Left hindlimb (tissue), 1 donor: ENCODE measurements at places on chromosomes 6 and 20.
A peak's percentile ranks its signal among the peaks of the same experiment; 100 is the strongest.

DNA sequence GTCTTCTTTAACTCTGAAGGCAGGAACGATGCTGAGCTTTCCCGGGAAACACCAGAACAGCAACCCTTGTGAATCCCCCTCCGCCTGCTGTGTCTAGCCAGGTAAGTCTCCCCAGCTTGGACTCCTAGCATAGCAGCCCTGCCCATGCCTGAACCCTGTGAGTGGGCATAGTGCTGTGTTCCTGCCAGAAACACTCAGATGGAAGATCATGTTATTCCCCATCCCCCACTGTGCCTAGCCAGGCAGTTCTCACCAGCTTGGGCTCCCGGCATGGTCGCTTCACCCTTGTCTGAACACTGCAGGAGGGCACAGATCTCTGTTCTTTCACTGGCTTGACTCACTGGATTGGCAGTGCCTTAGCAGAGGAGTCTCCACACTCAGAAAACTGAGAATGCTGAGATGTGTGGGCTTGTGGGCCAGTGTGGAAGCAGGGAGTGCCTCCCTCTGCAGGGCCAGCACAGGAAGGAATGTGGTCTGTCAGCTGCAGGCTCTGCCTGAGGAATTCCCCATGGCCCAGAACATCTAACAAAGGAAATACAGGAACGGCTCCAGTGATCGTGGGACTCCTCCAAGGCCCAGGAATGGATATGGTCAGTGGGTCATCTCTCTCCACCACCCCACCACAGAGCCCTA lies 440.1 kb upstream of the ADGRB3 start:
- DNase-seq = no peak

DNA sequence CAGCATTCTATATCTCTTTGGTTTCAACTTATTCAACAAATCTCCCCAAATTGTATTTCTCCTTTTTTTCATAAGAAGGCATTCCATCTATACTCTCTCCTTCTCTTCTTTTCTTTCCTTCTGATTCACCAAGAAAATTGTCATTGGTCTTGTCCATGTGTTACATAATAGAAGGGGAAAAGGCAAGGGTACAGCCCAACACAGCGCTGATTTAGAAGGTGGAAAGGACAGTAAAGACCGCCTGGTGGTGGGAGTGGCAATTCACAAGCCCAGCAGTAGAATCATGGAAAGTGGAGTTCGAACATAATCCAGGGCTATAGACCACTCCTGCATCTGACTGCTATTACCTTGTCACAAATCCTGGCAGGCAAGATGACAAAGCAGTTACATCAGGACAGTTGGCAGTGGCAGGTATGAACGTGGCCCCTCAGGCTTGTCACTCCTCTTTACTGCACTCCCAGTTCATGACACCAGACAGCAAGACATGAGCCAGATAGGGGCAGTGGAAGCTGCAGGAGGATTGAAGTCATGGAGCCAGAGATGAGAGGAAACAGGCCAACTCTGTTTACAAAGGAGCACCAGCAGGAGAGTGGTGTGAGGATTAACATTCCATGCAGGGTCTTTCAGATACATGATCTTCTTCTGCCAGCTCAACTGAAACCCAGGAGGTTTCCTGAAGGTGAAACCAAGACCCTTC lies 2.1 kb upstream of the TNFAIP3 start:
- DNase-seq = no peak

DNA sequence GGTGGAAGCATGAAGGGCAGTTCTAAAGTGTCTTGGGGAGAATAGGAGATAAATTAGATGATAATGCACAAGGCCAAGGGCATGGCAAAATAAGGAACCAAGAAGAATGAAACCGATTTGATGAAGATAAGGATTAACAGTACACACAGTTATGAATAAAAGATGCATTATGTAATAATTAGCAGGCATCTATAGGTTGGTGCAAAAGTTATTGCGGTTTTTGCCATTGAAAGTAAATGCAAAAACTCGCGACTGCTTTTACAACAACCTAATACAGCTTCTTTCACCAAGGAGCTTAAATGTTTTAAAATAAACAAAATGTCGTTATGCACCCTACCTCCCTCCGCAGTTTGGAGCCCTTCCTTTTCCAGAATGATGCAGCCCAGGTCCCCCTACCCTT lies 29.0 kb downstream of the MAS1 start:
- no peak for DNase-seq

GRCh38 chr20:8117636-8118035 lies 14.4 kb upstream of the PLCB1 start:
- DNase-seq = no peak

DNA sequence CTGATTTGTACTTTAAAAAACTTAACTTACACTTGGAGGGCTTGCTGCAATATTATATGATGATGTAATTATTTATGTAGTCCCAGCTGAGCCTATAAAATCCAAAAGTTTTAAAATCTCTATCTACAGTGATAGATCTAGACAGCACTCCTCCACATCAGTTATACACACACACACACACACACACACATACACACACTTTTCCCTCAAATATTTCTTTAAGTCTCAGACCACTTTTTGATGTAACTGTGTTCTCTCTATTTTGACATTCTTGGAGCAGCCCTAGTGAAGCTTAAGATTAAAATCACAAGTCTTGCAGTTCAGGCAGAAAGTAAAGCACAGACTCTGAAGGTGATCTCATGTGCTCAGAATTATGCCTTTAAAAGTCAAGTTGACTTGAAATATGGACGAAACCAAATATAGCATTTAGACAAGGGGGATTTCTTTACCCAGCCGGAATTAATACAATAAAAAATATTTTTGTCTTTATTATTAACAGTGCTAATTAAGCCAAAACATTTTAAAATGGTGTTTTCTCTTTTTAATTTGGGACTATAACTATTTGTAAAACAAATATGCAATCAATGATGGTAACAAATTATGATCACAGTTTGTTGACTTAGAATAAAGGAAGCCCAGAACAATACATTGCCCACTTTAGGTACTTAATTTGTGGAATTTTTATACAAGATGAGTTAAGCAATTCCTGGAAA lies 63.5 kb upstream of the TMEM30A start:
- no peak for DNase-seq

DNA sequence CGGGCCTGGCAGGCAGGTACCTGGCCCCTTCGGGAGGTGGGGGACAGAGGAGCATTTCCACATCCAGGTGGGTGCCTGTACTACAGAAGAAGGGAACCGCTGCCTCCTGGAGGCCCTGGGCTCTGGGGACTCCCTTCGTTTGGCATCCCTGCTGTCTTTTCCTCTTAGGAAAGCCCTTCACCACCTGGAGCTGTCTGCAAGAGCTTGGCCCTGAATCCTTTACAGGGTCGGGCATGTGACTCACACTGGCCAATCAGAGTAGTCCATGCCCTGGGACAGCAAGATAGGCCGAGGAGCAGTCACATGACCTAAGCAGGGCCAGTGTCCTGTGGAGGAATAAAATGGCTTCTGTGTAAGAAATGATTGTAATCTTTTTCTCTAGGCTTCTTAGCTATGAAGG lies 224.9 kb downstream of the ANKRD60 start:
- DNase-seq = no peak

GRCh38 chr20:56439771-56440291 lies 27.8 kb downstream of the CASS4 start:
- DNase-seq = peak; percentile 77

DNA sequence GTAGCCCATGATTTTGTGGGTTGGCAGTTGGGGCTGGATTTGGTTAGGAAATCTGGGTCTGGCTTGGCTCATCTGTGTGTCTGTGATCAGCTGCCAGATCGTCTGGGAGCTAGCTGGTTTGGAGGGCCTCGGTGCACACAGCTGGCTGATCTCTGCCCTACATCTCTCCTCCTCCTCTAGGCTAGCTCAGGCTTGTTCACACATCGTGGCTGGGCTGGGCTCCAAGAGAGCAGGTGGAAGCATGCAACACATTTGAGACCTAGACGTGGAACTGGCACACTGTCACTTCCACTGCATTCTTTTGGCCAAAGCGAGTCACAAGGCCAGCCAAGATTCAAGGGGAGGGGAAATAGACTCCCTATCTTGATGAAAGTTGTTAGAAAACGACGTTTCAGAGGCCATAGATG lies 15.9 kb downstream of the NDUFAF5 start:
- peak; percentile 87 for DNase-seq

DNA sequence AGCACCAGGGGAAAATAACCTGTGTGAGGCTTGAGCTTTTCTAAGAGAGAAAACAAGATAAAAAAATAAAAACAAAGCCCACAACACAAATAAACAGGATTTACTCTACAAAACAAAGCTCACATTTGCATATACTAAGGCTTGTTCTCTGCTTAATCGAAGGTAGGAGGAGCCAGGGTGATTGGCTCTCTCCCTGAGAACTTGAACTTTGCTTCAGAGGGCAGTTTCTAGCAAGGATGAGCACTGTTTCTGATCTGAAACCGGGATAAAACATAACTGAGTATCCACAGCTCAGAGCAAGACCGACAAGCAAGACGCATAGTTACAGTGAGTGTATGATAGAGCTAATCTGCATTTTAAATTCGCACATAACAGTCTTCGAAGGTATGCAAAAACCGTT lies 200.6 kb downstream of the PRKN start:
- no peak for DNase-seq

DNA sequence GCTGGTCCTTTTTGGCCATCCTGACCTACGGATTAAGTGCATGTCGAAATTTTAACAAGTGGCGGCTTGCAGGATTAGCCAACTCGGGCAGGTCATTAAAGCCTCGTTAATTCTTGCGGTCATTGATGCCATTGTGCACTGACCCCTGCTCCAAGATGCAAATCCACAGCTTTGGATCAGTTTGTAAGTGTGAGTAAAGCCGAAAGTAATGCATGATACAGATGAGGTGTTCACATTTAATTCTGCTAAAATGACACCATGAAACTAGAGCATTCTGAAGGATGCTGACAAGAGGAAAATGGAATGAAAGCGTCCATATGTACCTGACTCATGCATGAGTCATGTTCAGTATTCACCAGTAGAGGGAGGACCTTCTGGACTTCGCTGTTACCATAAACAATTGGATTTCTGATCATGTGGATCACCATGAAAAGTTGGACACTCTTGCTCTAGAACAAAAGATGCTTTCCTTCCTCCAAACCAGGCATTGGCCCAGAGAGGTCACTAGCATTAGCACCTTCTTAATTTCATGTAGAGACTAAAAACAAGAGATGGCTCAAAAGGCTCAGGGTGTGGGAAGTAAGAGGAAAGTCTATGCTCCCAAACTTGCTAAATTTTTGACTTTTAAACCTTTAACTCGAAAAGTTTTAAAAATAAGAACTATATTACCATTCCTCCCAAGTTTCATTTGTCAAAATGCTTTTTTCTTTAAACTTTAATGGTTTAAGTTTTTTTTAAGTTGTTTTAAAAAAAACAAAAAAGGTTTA lies 48.0 kb downstream of the MUC22 start:
- DNase-seq = no peak

GRCh38 chr6:101706576-101706975 lies 313.1 kb downstream of the GRIK2 start:
- DNase-seq = no peak

DNA sequence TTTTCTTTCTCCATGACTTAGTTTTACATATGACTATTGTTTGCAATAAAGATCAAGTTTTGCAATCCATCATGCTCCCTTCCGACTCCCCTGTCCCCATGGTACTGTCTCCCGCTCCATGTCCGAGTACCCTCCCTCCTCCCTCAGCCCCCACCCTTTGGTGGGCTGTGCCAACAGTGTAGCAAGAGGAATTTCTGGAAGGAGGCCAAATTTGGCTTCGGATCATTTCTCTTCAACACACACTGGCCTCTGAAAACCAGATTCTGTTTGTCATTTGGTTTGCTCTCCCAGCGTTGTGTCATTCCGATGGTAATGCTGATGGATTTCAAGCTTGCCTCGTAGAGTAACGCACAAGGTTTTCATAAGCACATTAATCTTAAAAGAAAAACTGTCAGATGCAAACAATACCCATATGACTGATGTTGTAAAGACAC lies 22.9 kb upstream of the PAX1 start:
- peak; percentile 44 for DNase-seq

DNA sequence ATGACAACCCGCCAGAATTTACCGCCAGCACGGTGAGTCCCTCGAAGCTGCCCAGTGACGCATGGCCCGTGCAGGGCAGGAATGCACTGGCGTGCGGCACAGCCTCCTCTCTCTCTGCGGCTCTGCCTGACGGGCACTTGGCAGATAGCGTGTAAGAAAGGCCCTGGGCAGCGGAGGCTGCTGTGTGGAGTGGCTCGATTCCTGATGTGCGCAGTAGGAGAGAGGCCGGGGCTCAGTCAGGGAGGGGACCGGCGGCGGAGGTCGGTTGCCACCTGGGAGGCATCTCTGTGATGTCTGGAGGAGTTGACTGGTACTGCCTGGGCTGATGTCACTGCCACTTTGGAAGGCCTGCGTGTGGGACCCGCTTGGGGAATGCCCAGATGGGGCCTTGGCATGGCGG lies 170.7 kb downstream of the TAF4 start:
- DNase-seq = no peak

DNA sequence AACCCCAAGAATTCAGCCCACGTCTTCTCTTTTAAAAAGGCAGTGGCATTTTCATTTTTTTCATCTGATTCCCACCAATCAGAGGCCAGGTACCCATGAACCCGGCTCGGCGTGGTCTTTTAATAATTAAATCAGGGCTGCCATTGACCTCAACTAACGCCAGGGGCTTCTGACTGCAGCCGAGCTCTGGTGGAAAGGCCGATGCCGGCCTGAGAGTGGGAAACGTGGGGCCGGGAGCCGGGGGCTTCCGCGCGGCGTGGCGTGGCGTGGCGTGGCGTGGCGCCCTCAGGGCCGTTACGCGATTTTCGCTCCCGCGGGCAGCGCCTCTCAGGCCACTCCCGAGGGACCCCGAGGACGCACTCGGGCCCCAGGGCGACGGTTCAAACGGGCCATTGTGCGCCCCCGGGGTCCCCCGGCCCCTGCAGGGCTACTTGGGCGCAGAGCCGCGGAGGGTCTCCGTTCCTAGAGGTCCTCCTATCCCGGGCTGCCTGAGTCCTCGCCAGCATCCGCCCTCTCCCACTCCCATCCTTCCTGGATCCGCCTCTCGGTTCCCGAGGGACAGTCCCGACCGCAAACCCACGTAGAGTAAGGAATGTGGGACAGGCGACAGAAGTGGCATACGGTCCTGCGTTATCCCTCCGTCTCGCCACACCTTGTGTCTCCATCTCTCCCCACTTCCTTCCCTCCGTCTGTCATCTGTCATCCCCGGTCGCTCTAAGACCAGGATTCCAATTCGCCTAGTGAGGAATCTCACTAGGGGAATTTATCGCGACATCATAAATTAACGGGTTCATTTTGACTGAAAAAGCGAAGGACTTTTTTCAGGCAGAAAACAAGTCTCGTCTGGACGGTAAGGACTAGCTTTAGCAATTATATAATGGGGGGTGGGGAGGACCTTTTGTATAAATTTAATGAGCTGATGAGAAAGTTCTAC lies 876 bp upstream of the TBPL1 start:
- DNase-seq = peak; percentile 84

GRCh38 chr20:50310673-50311051 lies 120.0 kb downstream of the CEBPB start:
- no peak for DNase-seq

GRCh38 chr6:46849361-46849690 lies 56.1 kb downstream of the MEP1A start:
- no peak for DNase-seq

- DNase-seq = no peak
Measured at GRCh38 chr6:45302832-45303231, 25.3 kb upstream of the RUNX2 start.

GRCh38 chr20:9407805-9408421 lies 106.5 kb upstream of the LAMP5 start:
- DNase-seq = peak; percentile 67
